ENCODE measurements at places on chromosomes 5 and 9.

DNA sequence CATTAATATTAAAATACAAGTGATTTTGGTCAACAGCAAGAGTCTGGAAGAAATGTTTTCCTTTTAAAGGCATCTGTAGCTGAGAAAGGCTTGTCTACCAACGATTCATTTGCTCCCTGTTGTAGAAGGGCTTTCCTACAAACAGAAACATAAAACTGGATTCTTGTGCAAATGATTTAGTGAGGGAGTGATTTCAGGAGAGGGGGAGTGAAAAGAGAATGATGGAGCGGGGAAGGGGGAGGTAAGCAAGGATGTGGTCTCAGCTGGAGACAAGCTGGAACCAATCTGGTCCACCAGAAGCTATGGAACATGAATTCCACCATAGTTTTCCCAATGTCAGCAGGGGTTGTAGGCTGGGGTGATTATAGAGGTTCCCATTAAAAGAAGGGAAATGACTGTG, 196.3 kb downstream of the FBXO4 start:
- DNase-seq = no peak

- DNase-seq = peak; percentile 7
Observed at GRCh38 chr5:98050583-98050982, 722.9 kb upstream of the RGMB start.

GRCh38 chr9:112621018-112621655, 96.8 kb downstream of the INIP start:
- DNase-seq = no peak

DNA sequence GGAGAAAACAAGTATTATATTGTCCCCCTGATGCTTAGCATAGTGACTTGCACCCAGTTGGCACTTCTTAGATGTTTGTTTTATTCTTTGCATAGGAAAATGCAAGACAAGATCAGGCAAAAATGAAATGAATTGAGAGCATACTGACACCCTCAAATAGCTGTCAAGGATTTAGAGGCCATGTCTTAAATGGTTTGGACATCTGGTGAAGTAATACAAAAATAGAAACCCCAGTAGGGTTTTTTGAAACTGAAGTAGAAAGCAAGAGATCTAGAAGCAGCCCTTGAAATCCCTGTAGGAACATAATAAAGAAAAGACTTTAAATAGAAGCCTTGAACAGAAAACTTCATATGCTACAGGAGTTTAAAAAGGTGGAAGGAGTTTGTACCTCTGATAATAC, 174.3 kb downstream of the ANXA1 start:
- DNase-seq = no peak

DNA sequence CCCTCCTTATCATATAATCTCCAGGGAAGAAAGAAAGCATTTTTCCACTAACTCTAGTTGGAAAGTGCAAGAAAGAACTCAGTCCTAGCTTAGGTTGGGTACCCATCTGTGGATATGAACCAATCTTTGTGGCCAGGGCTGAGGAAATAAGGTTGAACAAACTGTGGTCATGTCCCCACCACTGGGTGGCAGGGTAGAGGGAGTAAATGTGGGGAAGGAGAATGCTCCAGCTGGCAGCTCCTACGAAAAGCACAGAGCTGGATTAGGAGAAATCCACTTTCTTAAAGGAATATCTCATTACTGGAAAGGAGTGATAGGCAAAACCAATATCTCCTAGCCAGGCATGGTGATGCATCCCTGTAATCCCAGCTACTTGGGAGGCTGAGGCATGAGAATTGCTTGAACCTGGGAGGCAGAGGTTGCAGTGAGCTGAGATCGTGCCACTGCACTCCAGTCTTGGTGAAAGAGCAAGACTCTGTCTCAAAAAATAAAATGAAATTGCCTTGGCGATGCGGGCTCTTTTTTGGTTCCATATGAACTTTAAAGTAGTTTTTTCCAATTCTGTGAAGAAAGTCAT, 175.1 kb downstream of the CCDC192 start:
- DNase-seq = peak; percentile 80

DNA sequence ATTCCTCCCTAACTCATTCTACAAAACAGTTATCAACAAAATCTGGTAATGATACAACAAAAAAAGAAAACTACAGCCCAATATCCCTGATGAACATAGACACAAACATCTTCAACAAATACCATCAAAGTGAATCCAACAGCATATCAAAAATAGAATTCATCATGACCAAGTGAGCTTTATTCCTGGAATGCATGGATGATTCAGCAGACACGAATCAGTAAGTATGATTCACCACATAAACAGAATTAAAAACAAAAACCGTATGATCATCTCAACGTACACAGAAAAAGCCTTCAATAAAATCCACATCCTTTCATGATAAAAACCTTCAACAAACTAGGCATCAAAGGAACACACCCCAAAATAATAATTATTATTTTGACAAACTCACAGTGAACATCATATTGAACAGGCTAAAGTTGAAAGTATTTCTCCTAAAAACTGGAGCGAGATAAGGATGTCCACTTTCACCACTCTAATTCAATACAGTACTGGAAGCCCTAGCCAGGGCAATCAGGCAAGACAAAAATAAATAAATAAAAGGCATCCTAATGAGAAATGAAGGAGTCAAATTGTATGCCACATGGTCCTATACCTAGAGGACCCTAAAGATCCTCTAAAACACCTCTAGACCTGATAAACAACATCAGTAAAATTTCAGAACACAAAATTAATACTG, 305.1 kb upstream of the RGMB start:
- peak; percentile 84 for DNase-seq

- DNase-seq = peak; percentile 72
Observed at GRCh38 chr5:95842854-95843544, 20.5 kb upstream of the GLRX start.

DNA sequence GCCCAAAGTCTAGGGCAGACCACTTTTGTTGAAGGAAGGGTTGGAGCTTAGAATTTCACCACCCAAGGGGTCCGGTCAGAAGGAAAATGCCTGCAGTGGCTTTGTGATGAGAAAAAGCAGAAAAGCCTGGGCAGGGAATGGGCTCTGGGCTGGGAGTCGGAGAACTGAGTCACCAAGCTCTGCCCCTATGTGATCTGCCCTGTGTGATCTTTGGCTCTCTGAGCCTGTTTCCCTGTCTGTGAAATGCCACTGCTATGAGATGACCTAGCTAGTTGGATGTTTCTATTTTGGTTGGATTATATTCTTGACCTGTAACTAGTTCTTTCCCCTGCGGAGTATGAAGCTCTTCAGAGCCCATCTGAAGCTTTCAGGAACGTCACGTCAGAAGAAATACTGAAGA, 9.8 kb downstream of the POLR1E start:
- DNase-seq = no peak

DNA sequence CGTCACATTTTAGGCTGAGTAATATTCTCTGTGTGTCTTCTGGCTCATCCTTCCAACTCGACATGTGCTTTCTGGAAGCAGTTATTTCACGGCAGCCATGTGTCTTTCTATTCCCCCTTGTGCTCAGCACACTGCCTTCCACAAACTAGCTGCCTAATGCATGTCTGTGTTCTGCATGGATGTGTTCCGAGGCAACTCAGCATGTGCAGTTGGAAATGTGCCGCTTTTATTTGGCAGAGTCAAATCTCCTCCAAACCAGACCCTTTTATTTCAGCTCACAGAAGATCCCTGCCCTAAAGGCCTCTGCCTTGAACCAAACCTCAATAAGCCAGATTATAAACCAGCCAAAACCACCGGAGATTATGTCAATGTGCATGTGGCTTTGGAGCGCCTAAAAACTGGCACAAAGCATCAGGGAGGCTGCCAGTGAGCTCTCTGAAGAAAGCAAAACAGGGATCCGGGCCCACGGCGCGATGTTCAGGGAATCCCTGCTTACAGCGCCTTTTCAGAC, 360.2 kb downstream of the DEPDC1B start:
- DNase-seq = peak; percentile 16

All from fibroblast of pulmonary artery (primary cell).